Activated CD8-positive, alpha-beta T cell treated with anti-CD3 and anti-CD28 coated beads for 36 hours (primary cell): ENCODE measurements at places on chromosomes 2 and 18. TPM values are rescaled to one million over a fixed set of nuclear protein-coding genes. Genes with fewer than 3 reads are reported as not detected.

Gene RBM45
- 10.6 TPM for total RNA-seq

Gene ARHGEF4
- total RNA-seq, result 4.3 TPM

Gene DSEL
- 0.09 TPM for total RNA-seq

- no peaks in the 10 kb centered on the region for H3K36me3 ChIP-seq
- no peak overlapping the region for H3K4me3 ChIP-seq
- H3K4me1 ChIP-seq, result no peaks in the 10 kb centered on the region
- H3K27ac ChIP-seq, result no peak overlapping the region
- H3K27me3 ChIP-seq, result no peaks in the 10 kb centered on the region
Observed at GRCh38 chr2:102841107-102841840, 79.4 kb downstream of the TMEM182 start.

DNA sequence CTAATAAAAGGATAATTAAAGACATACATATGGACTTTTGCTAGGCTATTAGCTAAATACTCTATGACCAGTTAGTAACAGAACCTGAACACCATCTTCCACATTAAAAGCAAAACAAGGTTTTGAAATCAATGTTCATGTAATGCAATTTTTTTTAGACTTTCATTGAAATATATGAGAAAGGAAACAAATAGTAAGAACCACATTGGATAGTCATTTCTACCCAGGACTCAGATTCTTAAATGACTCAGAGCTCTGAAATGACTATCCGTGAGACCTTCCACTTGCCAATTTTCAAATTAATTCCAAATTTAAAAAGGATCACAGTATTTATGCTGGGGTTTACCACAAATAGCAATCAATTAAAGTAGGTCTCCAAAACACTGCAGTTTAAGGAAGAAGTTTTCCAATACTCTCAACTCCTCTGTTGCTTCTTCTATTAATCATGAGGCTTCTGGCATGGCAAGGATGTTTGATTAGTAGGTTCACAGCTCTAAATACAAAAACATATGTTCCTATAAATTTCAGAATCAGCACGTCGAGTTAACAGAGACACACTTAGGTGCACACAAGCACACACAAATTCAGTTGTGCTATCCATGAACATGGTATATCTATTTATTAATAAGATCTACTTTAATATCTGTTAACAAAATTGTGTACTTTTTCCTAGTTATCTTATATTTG is 841.0 kb downstream of the RNF144A start:
- H3K4me1 ChIP-seq, result peaks cover 17% of the 10 kb centered on the region
- peaks cover 40% of the 10 kb centered on the region for H3K36me3 ChIP-seq
- no peak for DNase-seq
- no peak overlapping the region for H3K4me3 ChIP-seq
- peak overlapping the region; percentile 66 for H3K27ac ChIP-seq
- no peaks in the 10 kb centered on the region for H3K27me3 ChIP-seq

- H3K4me1 ChIP-seq, result peaks cover 16% of the 10 kb centered on the region
- no peak overlapping the region for H3K4me3 ChIP-seq
- DNase-seq, result no peak
Observed at GRCh38 chr2:191318729-191319078, 73.5 kb downstream of the MYO1B start.

- H3K4me3 ChIP-seq, result no peak overlapping the region
- no peak overlapping the region for H3K27ac ChIP-seq
- DNase-seq, result no peak
- H3K27me3 ChIP-seq, result peaks cover 7% of the 10 kb centered on the region
- no peaks in the 10 kb centered on the region for H3K4me1 ChIP-seq
Observed at GRCh38 chr2:6531304-6531703, 334.4 kb downstream of the CMPK2 start.

- H3K4me1 ChIP-seq, result peaks cover 5% of the 10 kb centered on the region
- DNase-seq, result no peak
- no peak overlapping the region for H3K27ac ChIP-seq
- no peaks in the 10 kb centered on the region for H3K36me3 ChIP-seq
- H3K27me3 ChIP-seq, result peaks cover 34% of the 10 kb centered on the region
- H3K4me3 ChIP-seq, result no peak overlapping the region
Observed at GRCh38 chr2:11556101-11556806, 22.4 kb downstream of the GREB1 start.

- no peak for DNase-seq
- no peaks in the 10 kb centered on the region for H3K27me3 ChIP-seq
- no peaks in the 10 kb centered on the region for H3K36me3 ChIP-seq
- peak overlapping the region; percentile 56 for H3K27ac ChIP-seq
- H3K4me3 ChIP-seq, result peak overlapping the region; percentile 35
Observed at GRCh38 chr2:221529943-221530652, 42.0 kb downstream of the EPHA4 start.

GRCh38 chr2:28590496-28591301 is 94.8 kb downstream of the PLB1 start:
- H3K27ac ChIP-seq, result no peak overlapping the region
- H3K4me1 ChIP-seq, result peaks cover 42% of the 10 kb centered on the region
- no peak overlapping the region for H3K4me3 ChIP-seq
- no peaks in the 10 kb centered on the region for H3K27me3 ChIP-seq

- DNase-seq, result no peak
- no peak overlapping the region for H3K27ac ChIP-seq
- H3K4me3 ChIP-seq, result no peak overlapping the region
- peaks cover 19% of the 10 kb centered on the region for H3K36me3 ChIP-seq
- peaks cover 3% of the 10 kb centered on the region for H3K4me1 ChIP-seq
- H3K27me3 ChIP-seq, result no peaks in the 10 kb centered on the region
Observed at GRCh38 chr18:45852631-45853030, 27.2 kb downstream of the SIGLEC15 start.

DNA sequence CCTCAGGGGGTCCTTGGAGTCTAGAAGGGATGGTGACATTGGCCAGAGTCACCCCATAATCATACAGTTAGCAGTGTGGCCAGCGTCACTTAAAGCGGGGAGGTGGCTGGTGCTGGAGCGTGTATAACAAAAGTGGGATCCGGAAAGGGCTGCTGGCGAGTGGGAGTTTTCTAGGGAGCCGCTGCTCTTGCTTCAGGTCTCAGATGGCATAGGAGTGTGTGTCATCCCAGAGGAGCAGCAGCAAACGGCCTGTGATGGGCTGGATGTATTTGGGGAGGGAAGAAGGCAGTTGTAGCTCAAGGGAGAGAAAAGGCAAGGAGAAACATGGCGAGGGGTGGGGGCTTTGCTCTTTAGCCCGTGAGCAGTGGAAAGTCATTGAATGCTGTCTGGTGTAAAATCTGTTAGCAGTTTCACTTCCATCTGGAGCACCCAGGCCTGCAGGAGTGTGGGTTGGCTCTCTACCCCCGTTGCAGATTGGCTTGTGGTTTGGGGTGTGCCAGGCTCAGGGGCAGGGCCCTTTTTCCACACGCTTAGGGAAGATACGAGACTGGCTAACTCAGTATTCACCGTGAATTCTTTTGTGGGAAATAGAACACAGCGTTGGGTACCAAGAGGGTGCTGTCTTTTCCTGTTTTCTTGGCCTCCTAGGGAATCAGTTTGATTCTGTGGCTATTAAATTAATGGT is 120.5 kb downstream of the AGAP1 start:
- peaks cover 2% of the 10 kb centered on the region for H3K27me3 ChIP-seq
- H3K4me3 ChIP-seq, result no peak overlapping the region
- no peak overlapping the region for H3K27ac ChIP-seq
- no peaks in the 10 kb centered on the region for H3K4me1 ChIP-seq
- H3K36me3 ChIP-seq, result no peaks in the 10 kb centered on the region

- no peak overlapping the region for H3K27ac ChIP-seq
- DNase-seq, result no peak
- no peaks in the 10 kb centered on the region for H3K4me1 ChIP-seq
- H3K27me3 ChIP-seq, result no peaks in the 10 kb centered on the region
- H3K36me3 ChIP-seq, result no peaks in the 10 kb centered on the region
- no peak overlapping the region for H3K4me3 ChIP-seq
Observed at GRCh38 chr2:83261591-83262136, 1197.4 kb downstream of the SUCLG1 start.

DNA sequence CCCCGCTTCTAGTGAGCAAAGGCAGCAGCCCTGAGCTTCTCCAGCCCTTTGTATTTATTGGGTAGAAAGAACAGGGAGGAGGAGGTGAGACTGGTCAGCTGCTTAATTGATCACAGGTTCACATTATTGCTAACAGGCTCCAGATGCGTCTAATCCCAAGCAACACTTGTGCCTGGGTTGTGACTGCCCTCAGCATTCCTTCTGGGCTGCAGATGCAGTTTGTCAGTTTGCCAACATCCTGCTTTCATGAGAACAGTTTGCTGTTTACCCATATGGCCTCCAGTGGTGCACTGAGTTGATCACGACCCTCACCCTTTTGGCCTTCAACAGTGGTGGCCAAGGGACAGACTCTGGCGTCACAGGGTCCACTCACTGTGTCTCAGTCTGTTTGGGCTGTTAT is 159.5 kb upstream of the ZNF516 start:
- H3K4me3 ChIP-seq, result no peak overlapping the region
- H3K27me3 ChIP-seq, result peaks cover 49% of the 10 kb centered on the region
- peaks cover 19% of the 10 kb centered on the region for H3K4me1 ChIP-seq
- no peaks in the 10 kb centered on the region for H3K36me3 ChIP-seq
- H3K27ac ChIP-seq, result no peak overlapping the region
